ENCODE measurements at places on chromosomes 3 and 15. TPM values are rescaled to one million over a fixed set of nuclear protein-coding genes. Genes with fewer than 3 reads are reported as not detected.

DLEC1 gene
- total RNA-seq, result not detected

MAN2C1 gene
- total RNA-seq, result 155 TPM

NUTM1 gene
- total RNA-seq, result not detected

MAP6D1 gene
- 1.1 TPM for total RNA-seq

GMPS gene
- total RNA-seq, result 116 TPM

SPTBN5 gene
- total RNA-seq, result 0.17 TPM

SLMAP gene
- total RNA-seq, result 71.3 TPM

TRPM1 gene
- not detected for total RNA-seq

LYZL4 gene
- not detected for total RNA-seq

SLC24A5 gene
- total RNA-seq, result not detected

ECE2 gene
- not detected for total RNA-seq

ANKDD1A gene
- 3.1 TPM for total RNA-seq

DOCK3 gene
- total RNA-seq, result not detected

EFCC1 gene
- not detected for total RNA-seq

MINAR1 gene
- 1.3 TPM for total RNA-seq

MAP2K5 gene
- total RNA-seq, result 35.0 TPM

FBXL2 gene
- not detected for total RNA-seq

EEFSEC gene
- total RNA-seq, result 25.3 TPM

FGD5 gene
- not detected for total RNA-seq

PLSCR2 gene
- not detected for total RNA-seq

C2CD4A gene
- total RNA-seq, result not detected

SLC28A2 gene
- not detected for total RNA-seq

AP3B2 gene
- total RNA-seq, result 0.13 TPM

SH2D7 gene
- total RNA-seq, result not detected

AHSG gene
- not detected for total RNA-seq

SLC28A1 gene
- not detected for total RNA-seq

TNIK gene
- not detected for total RNA-seq

IGSF10 gene
- total RNA-seq, result not detected

NR1I2 gene
- not detected for total RNA-seq

Data from OCI-LY7 (cell line).